Kidney epithelial cell (primary cell): ENCODE measurements at places on chromosomes 13 and 19. TPM values are rescaled to one million over a fixed set of nuclear protein-coding genes. Genes with fewer than 3 reads are reported as not detected.

The CDX2 gene
- not detected in 2 replicates for total RNA-seq

The TTC9B gene
- total RNA-seq, result not detected in 2 replicates

GRCh38 chr13:75418997-75419396 lies 63.0 kb downstream of the TBC1D4 start:
- no peak for DNase-seq

DNA sequence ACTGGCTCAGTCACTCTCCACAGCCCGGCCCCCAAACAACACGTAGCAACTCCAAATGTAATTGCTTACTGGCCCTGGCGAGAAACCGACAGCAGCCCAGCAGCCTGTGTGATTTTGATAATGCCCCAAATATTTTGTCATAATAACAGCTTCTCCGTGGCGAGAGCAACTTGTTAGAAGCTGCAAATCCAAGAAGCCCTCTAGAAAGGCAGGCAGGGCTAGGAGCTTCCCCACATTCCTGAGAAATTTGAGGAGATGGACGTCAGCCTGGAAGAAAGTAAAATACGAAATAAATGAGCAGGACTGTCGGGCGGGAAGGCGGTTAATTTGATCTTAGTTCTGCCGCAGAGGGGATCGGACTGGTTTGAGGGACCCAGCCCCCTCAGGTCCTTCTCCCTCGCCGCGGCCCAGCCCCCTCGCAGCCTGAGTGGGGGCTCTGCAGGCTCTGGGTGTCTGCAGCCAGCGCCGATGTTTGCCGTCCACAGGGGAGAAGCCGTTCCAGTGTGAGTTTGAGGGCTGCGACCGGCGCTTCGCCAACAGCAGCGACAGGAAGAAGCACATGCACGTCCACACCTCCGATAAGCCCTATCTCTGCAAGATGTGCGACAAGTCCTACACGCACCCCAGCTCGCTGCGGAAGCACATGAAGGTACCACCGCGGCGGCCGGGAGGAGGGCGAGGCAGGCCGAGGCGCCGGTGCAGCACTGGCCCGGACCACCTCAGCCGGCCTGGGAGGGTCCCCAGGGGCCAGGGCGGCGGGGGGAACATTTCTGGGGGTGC lies 3.1 kb downstream of the ZIC2 start:
- DNase-seq, result no peak

DNA sequence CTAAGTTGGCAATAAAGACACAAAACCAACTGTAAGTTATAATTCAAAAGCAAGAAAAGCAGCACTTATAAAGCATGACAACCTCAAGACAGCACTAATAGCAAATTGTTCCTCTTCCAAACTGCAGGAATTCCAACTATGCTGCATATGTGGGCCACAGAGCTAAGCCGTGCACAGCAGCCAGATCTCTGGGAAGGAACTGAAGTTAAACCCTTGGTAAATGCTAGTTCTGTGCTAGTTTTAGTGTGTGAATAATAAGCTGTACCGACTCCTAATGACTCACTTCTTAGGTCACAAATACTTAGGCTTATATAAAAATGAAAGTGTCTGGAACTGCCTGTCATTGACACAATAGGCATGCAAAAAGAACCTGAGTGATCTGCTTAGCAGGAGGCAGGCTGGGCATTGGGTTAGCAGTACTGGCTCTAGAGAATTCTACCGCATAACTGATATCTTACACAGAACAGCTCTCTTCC lies 21.2 kb upstream of the GTF3A start:
- DNase-seq, result no peak

GRCh38 chr19:2811735-2812413 lies 7.8 kb upstream of the ZNF554 start:
- no peak for DNase-seq

GRCh38 chr19:45515081-45515624 lies 7.9 kb downstream of the VASP start:
- no peak for DNase-seq

DNA sequence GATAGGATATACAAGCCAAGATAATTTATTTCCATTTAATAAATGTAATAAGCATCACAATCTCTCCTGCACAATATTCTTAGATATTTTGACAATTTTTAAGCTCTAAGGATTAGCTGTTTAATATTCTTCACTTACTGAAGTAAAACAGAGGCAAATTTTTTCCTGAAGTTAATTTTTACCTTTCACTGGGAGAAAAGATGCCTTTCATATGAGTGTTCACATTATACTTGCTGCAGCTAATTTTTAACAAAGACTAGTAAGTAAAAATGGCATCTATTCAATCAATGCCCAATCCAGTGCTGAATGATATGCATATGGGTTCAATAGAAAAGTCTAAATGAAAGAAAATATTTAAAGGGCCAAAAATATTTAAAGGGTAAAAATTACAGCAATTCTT lies 377.2 kb upstream of the GPC6 start:
- peak; percentile 34 for DNase-seq

DNA sequence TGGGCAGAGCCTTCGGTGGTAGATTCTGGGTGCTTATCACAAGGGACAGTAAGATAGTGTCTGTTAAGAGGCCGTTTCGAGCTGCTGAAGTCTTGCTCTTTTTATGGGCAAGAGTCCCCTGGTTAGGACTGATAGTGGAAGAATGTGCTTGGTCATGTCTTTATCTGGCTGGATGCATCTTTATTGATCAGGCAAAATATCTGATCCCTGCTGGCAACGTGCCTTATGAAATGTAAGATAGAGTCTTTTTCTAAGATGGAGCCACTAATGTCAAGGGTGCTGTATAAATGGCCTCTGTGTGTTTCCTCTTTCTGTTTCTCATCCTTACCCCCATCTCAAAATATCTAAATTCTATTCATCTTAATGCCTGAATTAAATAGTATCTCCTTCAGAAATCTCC lies 53.3 kb downstream of the MYO16 start:
- DNase-seq, result no peak

DNA sequence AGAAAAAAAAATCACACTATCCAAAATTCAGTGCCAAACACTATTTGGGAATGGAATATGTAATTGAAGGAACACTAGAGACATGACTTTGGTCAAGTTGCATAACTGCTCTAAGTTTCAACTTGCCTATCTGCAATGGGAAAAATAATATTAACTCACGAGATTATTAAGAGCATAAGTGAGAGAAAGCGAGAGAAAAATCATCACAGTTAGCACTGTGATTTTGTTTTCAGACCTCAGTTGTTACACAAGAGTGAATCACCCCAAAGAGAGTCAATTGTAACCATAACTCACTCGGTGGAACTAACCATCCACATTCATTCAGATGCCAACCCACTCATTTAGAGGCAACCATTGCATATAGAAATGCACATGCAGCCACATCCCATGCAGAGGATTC lies 147.1 kb downstream of the NHLRC3 start:
- DNase-seq, result no peak

DNA sequence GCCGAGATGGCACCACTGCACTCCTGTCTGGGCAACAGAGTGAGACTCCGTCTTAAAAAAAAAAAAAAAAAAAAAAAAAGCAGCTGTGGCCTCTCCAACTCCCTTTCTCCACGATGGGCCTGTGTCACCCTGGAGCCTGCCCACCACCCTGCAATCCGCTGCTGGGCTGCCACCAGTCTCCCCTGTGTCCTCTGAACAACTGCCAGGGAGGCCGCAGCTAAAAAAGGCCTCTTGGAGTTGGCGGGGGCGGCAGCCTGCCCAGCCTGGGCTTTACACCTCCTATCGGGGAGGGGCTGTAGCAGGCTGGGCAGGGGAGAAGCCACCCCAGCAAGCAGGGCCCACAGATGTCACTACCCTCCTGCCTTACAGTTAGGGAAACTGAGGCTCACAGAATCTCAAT lies 3.5 kb downstream of the CDC37 start:
- DNase-seq, result no peak

DNA sequence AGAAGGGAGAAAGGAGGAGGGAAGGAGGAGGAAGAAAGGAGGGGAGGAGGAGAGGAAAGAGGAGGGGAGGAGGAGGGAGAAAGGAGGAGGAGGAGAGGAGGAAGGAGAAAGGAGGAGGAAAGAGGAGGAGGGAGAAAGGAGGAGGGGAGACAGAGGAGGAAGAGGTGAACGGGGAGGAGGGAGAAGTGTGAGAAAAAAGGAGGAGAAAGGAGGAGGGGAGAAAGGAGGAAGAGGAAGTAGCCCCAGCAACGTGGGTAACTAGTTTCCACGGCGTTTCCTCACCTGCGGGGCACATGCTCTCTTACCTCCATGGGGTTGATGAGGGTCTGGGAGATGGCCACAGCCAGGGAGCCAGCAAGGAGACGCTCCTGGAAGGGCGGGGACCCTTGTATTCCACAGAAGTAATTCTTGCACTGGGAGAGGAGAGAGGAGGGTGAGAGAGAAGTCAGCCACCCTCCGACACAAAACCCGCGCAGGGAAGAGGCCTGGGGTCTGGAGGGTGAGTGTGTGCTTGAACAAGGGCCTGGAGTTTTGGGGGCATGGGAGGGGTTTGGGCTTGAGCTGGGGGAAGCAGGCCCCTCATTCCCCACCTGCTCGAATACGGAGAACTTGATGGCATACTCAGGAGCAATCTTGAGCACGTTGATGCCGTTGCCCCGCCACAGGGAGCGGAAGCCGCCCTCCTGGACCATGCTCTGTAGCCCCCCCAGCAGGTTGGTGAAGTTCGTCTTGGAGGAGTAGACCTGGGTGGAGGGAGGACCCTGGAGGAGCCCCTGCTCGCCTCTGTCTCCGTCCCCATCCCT lies 3.9 kb downstream of the SLC25A41 start:
- no peak for DNase-seq

- DNase-seq, result no peak
Observed at GRCh38 chr13:27551562-27551961, 68.8 kb downstream of the LNX2 start.

DNA sequence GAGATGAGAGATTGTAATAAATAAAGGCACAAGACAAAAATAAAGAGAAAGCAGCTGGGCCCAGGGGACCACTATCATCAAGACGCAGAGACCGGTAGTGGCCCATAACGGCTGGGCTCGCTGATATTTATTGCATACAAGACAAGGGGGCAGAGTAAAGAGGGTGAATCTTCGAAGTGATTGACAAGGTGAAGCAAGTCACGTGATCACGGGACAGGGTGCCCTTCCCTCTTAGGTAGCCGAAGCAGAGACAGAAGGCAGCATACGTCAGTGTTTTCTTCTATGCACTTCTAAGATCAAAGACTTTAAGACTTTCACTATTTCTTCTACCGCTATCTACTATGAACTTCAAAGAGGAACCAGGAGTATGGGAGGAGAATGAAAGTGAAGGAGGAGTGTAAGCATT lies 4.6 kb upstream of the PRKCG start:
- DNase-seq, result no peak
